ENCODE measurements at places on chromosomes 3 and 15.
A peak's percentile ranks its signal among the peaks of the same experiment; 100 is the strongest.

DNA sequence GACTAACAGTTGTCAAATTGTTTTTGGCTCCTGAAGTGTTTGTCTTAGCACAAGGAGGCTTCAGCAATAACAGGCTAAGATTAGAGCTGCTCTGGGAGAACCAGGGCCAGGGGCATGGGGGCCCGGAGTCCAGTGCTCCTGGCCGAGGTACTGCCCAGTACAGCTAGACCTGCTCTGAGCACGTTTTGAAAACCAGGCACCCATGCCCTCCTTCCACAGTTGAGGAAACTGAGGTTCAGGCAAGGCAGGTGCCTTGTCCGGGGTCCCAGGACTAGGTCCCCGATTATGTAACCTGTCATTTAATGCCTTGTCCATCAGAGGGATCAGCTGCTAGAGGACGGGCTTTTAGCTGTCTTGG, 19.2 kb downstream of the KBTBD13 start:
- no peak for DNase-seq

DNA sequence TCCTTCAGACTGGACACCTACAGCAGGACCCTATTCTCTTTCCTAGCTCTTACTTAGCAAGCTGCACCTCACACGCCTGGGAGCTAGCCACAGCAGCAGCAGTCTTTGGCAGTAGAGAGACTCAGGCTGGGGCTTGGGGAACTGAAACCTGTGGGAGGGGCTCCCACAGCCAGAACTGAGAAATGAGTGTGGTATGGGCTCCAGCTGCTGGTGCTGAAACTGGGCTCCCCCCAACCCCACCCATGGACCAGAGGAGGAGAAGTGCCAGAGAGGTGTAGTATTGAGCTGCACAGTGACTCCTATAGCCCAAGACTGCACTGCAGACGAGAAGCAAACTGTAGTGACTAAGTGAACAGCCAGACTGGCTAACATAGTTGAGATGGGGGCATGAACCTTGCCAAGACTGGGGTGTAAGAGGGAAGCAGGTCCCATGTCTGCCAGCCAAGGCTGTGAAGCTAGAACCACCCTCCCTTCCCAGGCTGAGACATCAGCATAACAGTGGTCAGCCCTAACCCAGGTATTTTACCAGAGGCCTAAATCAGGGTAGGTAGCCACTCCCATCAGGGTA, 62.5 kb downstream of the MYO5A start:
- DNase-seq = no peak

GRCh38 chr3:36804295-36805055, 40.1 kb upstream of the DCLK3 start:
- no peak for DNase-seq

DNA sequence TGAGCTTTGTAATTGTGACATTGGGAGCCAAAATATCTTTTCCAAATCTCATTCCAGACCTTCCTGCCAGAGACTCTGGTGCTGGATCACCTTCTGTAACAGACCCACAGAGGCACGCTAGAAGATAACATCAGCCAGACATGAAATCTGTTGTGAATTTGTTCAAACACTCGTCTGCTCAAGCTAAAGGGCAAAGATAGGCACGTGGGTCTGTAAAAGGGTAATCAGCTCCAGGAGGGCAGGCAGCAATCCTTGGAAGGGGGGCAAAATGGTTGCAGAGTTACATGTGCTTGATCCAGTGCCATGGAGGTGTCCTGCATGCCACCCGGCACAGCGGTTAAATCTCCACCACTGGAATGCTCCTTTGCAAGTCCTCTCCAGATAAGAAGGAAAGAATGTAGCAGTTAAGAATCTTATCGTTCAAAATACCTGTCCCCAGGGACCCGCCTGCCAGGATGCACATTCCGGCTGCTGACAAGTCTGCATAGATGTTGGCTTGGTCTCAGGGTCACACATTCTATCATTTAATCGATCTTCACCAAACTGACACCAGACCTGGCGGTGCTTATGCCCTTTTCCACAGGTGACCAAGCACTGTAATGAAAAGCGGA, 74.8 kb downstream of the ADAMTS9 start:
- DNase-seq = no peak

- peak; percentile 81 for DNase-seq
Measured at GRCh38 chr15:73697033-73697467, 12.9 kb downstream of the CD276 start.

DNA sequence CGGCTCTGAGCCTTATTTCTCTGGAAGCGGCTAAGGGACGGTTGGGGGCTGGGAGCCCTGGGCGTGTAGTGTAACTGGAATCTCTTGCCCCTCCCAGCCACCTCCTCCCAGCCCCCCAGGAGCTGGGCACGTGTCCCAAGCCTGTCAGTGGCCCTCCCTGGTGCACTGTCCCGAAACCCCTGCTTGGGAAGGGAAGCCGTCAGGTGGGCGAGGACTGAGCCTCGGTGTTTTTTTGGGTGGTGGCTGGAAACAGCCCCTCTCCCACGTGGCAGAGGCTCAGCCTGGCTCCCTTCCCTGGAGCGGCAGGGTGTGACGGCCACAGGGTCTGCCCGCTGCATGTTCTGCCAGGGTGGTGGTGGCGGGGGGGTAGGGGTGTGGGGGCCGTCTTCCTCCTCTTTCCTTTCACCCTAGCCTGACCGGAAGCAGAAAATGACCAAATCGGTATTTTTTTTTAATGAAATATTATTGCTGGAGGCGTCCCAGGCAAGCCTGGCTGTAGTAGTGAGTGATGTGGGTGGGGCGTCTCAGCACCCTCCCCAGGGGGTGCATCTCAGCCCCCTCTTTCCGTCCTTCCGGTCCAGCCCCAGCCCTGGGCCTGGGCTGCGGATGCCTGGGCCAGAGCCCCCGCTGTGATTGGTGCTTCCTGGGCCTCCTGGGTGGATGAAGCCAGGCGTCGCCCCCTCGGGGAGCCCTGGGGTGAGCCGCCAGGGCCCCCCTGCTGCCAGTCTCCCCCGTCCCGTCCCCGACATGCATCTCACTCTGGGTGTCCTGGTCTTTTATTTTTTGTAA, 58.8 kb upstream of the GOLGA8A start:
- no peak for DNase-seq

- no peak for DNase-seq
Measured at GRCh38 chr3:160403028-160403545, 3.6 kb downstream of the SMC4 start.

- no peak for DNase-seq
Measured at GRCh38 chr15:58380280-58380945, 51.4 kb upstream of the LIPC start.

GRCh38 chr15:62069551-62069950, 2.8 kb downstream of the C2CD4A start:
- no peak for DNase-seq

DNA sequence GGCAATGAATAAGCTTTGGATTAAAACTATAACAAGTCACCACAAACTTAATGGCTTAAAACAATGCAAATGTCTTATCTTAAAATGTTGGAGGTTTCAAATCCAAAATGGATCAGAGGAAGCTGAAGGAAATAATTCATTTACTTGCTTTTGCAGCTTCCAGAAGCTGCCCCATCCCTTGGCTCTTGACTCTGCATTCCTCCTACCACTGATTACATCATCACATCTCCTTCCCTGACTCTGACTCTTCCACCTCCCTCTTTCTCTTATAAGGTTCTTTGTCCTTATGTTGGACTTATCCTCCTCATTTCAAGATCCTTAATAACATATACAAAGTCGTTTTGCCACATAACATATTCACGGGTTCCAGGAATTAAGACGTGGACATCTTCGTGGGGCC, 982.8 kb upstream of the ROBO1 start:
- no peak for DNase-seq

GRCh38 chr3:52218454-52218853, 7.0 kb downstream of the TLR9 start:
- DNase-seq = no peak

DNA sequence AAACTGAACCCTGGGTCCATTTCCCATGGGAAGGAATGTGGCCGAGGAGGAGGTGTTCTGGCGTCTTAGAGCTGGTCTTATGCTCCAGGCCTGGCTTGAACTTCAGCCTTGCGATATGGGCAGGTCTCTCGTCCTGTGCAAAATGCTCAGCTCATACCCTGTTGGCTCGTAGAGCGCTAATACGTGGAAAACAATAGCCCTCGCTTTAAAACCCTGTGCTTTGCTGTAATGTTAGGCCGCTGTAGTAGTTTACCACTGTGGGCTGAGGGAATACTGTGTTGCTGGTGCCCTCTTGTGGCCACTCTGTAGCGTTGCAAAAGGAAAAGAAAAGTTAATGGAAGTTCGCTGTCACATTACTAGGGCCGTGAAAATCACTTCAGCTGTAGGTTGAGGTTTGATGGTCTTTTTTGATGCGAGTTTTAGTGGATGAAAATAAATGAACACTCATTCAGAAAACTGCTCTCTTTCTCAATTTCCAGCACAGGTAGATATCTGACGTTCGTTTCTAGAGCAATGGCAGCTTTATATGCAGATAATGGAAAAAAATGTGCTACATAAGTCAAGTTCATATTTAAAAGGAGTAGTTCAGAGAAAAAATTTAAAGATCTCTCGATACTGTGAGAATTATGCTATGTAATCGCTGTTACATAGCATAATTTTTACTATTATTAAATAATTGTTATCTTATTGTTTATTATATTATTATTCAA, 92.9 kb downstream of the MCTP2 start:
- DNase-seq = peak; percentile 1

GRCh38 chr3:8627201-8627940, 17.2 kb downstream of the SSUH2 start:
- DNase-seq = no peak

GRCh38 chr15:76393614-76394013, 57.0 kb downstream of the ISL2 start:
- peak; percentile 25 for DNase-seq

GRCh38 chr3:174820885-174821284, 38.2 kb upstream of the NAALADL2 start:
- DNase-seq = no peak

- no peak for DNase-seq
Measured at GRCh38 chr3:81352867-81353266, 408.6 kb downstream of the GBE1 start.

GRCh38 chr15:48796521-48796920, 14.3 kb downstream of the CEP152 start:
- DNase-seq = no peak

DNA sequence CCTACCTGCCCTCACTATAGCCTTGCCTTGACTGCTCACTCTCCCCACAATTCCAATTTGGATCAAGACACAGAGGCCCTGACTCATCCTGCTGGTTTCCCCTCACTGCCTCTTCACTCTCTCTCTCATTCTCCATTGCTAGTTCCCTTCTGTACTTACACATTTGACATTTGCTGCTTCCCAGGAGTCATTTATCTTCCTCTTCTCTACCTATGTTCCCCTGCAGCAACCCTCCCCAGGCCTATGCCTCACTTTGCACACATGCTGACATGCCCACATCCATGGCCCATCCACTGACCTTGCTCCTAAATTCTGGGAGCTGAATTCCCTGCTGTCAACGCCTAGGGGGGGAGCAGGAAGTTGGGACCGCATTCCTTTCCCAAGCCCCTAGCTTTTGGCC, 82.2 kb downstream of the SRGAP3 start:
- DNase-seq = no peak

- no peak for DNase-seq
Measured at GRCh38 chr3:78338405-78338804, 1298.5 kb downstream of the ROBO2 start.

DNA sequence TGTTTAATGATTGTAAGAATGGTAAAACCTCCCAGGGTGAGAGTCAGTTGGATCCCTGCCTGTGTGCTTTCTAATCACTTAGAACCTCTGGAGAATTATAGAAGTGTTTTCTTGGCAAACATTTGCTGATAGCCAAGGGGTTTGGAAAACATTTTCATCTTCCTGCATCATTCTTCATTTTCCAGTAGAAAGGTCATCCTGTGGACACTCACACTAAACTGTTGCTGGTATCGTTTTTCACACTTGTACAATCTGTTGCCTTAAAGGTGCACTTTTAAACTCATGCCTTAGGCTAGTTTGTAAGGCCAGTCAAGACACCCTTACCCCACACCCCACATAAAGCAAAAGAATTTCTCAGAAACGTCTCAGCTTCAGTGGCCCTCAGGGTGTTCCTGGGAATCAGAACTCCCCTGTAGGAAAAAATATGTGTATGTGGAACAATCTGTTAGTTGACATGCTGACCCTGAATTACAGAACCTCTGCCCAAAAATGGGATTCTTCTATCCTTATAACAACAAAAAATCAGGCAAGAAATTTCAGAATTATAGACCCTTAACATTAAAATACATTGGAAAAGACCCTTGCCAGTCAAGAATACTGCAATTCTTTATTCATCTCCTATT, 5.8 kb upstream of the PLD1 start:
- no peak for DNase-seq

GRCh38 chr3:4895838-4896237, 83.4 kb upstream of the BHLHE40 start:
- DNase-seq = no peak

DNA sequence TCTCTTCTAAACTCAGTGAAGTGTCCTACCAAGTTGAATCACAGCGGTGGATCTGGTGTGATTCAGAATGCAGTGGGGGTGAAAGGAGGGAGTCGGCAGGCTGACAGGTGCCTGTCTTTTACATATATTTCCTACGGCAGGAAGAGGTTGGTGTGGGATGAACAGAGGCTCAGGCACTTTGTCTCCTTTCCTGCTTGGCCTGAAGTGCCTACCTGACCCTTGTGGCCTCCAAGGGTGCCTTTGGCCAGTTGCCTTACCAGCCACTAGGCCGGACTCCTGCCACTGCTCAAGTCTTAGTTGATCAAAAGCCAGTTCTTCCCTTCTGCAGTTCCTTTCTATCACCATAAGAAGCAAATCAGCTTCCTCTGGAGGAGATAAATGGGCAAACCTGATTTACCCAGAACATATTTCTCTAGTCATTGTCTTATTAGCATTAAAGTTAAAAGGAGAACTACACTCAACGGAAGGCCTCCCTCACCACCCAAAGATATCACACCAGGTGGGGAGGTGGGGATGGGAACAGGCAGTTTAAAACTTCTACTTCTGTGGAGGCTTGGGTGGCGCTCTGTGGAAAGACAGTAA, 52.1 kb downstream of the CRTC3 start:
- no peak for DNase-seq

Data from DMS 273 treated with DMSO at 0.1 percent for 48 hours (cell line).